ENCODE measurements at places on chromosomes 6 and 20. TPM values are rescaled to one million over a fixed set of nuclear protein-coding genes. Genes with fewer than 3 reads are reported as not detected.

DNA sequence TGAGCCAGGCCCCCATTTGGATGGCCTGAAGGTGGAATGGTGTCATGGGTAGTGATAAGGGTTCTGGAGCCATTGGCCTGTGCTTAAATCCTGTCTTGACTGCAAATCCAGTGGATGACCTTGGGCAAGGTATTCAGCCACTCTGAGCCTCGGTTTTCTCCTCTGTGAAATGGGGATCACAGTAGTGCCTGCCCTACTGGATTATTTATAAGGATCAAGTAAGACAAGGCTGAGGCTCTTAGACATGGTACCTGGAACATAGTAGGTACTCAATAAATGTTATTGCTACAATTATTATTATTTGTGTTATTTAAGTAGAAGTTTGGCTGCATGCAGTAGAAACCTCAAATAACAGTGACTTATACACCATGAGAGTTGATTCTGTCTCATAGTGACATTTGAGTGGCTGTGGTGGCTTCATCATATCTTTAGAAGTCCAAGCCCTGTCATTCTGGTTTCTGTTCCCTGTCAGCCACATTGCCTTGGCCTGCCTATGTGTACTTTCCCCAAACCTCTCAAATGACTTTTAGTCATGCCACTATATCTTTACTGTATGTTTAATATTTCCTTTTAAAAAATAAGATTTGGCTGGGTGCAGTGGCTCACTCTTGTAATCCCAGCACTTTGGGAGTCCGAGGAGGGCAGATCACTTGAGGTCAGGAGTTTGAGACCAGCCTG lies 37.6 kb upstream of the CHMP4B start:
- DNase-seq = no peak
- H3K36me3 ChIP-seq = peaks cover 6% of the 10 kb centered on the region
- no peak overlapping the region for H3K4me3 ChIP-seq
- no peak overlapping the region for H3K27ac ChIP-seq
- no peaks in the 10 kb centered on the region for H3K27me3 ChIP-seq

GRCh38 chr20:58596750-58597248 lies 54.3 kb upstream of the STX16 start:
- DNase-seq = no peak
- peaks cover 17% of the 10 kb centered on the region for H3K27me3 ChIP-seq
- peak overlapping the region; percentile 58 for H3K4me3 ChIP-seq

Gene NR2E1
- total RNA-seq = 0.26 TPM

DNA sequence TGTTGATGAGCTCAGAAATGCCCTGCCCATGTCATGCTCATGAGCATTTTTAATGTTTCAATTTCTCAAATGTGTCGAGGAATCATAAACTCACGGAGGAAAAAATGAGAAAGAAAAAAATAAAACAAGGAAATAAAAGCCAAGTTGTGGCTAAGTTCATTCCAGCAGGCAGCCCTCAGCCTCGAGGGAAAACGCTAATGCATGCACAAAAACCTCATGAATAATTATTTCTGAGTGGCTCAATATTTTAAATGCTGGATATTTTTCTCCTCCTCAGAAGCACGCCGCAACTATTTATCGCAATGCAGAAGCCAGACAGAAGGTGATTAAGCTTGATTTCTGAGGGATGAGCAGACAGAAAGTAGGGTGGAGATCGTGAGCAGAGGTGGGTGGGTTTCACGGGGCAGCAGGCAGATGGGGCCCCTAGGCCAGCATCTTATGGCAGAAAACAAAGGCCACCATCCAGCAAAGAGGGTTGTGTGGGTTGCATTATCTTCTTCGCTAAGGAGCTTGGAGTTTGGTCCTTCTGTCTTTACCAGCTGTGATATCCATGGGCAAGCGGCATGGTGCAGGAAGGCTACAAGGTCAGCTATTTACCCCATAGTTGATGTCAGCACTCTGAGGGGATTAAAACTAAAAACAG lies 151.5 kb upstream of the LRFN2 start:
- no peaks in the 10 kb centered on the region for H3K36me3 ChIP-seq
- H3K27me3 ChIP-seq = peaks cover 13% of the 10 kb centered on the region
- no peak for DNase-seq

DNA sequence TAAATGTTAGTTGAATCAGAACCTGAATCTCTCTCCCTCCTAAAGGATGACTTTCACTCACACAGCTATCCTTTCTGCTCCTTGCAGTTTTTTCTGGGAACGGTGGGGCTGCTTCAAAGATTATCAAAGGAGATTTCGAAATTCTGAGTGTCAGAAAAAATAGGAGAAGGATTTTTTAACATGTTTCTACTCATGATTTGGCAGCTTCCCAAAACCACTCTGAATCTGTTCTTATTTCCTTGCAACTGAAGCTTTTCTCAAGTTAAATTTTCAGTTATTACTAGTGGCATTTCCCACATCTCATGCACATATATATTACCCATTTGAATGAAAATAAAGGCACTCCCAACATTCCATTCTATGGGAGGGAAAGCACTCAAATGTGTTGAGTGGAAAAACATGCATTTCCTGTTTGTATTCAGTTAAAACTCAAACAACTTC lies 123.6 kb downstream of the LCA5 start:
- H3K27me3 ChIP-seq = no peaks in the 10 kb centered on the region
- no peaks in the 10 kb centered on the region for H3K36me3 ChIP-seq
- H3K4me3 ChIP-seq = peak overlapping the region; percentile 54
- H3K27ac ChIP-seq = peak overlapping the region; percentile 95
- H3K4me1 ChIP-seq = peaks cover 29% of the 10 kb centered on the region

DNA sequence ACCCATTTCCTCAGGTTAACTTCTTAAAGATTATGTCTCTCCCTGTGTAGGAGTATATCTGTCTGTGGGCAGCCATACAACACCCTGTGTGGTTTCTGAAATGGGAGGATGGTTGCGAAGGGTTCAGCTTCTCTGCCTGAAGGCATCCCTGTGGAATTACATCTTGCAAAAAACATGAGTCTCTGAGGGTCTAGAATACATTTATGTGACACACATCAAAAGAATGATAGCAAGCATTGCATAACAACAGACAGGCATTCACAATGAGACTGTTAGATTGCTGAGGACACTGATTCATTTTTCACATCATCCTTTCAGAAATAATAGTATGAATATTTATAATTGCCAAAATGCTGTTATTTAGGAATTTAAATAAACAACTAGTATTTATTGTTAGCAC lies 670.9 kb downstream of the HTR1B start:
- no peaks in the 10 kb centered on the region for H3K36me3 ChIP-seq
- H3K27ac ChIP-seq = no peak overlapping the region
- H3K27me3 ChIP-seq = no peaks in the 10 kb centered on the region
- DNase-seq = no peak
- H3K4me1 ChIP-seq = no peaks in the 10 kb centered on the region
